Stimulated activated CD8-positive, alpha-beta memory T cell treated with anti-CD3 and anti-CD28 coated beads, Interleukin-15, amount 100 ng/mL, for 4 hours (primary cell): ENCODE measurements at places on chromosomes 11 and 22.

- DNase-seq, result no peak
These were observed 3.3 kb upstream of the GRK2 start for GRCh38 chr11:67262731-67263675.

DNA sequence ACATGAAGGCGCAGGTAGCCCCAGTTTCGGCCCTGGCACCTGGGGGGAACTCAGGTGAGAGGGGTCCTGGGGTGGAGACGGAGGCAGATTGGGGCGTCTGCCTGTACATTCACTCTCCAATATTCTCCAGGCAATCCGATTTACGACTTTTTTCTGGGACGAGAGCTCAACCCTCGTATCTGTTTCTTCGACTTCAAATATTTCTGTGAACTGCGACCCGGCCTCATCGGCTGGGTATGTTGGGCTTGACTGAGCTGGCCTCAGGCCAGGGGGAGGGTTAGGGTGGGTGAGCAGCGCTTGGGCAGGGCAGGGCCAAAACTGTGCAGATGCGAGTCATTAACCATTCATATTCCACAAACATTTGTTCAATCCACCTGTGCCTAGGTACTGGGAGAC, 1.7 kb downstream of the TM7SF2 start:
- DNase-seq, result no peak

DNA sequence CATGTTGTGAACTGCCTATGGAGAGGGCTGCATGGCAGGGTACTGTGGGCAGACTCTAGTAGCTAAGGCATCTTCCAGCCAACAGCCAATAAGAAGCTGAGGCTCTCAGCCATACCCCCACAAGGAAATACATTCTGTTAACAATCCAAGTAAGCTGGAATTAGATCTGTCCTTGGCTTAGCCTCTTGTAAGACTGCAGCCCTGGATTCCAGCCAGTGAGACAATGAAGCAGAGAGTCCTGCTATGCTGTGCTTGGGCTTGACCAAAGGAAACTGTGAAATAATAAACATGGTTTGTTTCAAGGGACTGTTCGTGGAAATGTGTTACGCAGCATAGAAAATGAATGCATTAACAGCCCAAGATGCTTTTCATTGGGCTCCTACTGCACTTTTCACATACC, 1097.4 kb upstream of the CCDC90B start:
- DNase-seq, result no peak

- DNase-seq, result no peak
These were observed 32.7 kb upstream of the TMEM41B start for GRCh38 chr11:9347100-9347499.

- no peak for DNase-seq
These were observed 154.6 kb downstream of the MAML2 start for GRCh38 chr11:96188243-96189006.

GRCh38 chr11:86386746-86387145, 12.1 kb downstream of the CCDC81 start:
- DNase-seq, result no peak

DNA sequence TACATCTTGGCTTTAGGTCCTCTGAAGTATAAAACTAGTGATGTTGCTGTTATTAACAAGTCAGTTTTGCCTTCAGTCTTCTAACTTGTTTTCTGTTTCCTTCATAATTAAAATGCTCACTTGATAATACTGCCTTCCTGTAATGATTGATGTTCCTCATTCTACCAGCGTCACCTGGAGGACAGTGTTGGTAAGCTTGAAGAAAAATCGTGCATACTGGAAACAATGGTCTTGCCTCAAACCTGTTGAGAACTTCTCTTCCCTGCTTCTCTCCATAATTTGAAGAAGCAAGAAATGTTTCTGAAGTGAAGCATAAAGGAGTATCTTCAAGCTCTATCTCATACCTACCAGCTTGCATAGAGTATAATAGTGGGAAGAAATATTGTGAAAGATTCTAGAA, 3.0 kb downstream of the YWHAH start:
- no peak for DNase-seq

GRCh38 chr11:89015614-89016013, 50.2 kb downstream of the GRM5 start:
- DNase-seq, result no peak

- DNase-seq, result no peak
These were observed 32.9 kb upstream of the SYT13 start for GRCh38 chr11:45319077-45319476.

DNA sequence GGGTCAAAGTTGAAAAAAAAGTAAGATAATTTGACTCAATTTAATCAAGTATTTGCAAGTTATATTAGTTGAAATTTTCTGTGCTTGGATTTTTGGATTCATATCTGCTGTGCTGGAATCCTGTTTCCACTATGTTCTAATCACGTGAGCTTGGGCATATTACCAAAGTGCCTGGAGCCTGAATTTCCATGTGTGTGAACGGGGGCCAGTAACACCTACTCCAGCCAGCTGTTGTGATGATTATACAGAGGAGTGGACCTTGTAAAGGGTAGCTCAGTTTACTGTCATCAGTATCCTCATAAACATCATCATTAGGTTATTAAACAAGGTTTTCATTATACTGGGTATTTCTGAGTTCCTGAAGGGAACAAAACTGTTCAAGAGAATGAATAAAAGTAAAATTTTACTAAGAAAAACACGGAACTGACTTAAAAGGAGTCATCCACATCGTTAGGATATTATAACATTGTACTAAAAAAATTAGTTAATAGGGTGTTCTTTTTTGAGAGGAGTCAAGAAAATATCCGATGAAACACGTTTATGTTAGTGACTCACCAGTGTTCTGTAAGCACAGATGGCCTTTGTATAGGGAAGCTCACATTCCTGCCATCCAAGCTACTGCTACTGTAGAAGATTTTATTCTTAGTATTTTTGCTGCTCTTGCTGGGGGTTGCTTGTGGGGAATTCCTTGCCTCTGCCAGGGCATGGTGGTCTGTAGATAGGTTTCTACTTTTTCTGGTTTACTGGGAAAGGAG, 144.1 kb downstream of the ARHGAP42 start:
- no peak for DNase-seq

GRCh38 chr22:37269936-37270678, 12.2 kb upstream of the CYTH4 start:
- no peak for DNase-seq

- no peak for DNase-seq
These were observed 26.2 kb upstream of the ME3 start for GRCh38 chr11:86698639-86699038.
